ENCODE measurements at places on chromosomes 16 and 17. TPM values are rescaled to one million over a fixed set of nuclear protein-coding genes. Genes with fewer than 3 reads are reported as not detected.

- no peak for DNase-seq
Measured at GRCh38 chr16:23967775-23968174, 132.0 kb downstream of the PRKCB start.

- no peak for DNase-seq
Measured at GRCh38 chr16:85181739-85182129, 69.5 kb upstream of the CIBAR2 start.

GRCh38 chr16:66220702-66221101, 145.8 kb upstream of the CDH5 start:
- no peak for DNase-seq

- DNase-seq = no peak
Measured at GRCh38 chr16:51734220-51734619, 583.1 kb upstream of the SALL1 start.

- no peak for DNase-seq
Measured at GRCh38 chr16:63488955-63489354, 1452.7 kb upstream of the CDH8 start.

- no peak for DNase-seq
Measured at GRCh38 chr16:76118344-76118743, 158.9 kb upstream of the CNTNAP4 start.

GRCh38 chr17:12599186-12599920, 66.3 kb upstream of the MYOCD start:
- DNase-seq = no peak

DNA sequence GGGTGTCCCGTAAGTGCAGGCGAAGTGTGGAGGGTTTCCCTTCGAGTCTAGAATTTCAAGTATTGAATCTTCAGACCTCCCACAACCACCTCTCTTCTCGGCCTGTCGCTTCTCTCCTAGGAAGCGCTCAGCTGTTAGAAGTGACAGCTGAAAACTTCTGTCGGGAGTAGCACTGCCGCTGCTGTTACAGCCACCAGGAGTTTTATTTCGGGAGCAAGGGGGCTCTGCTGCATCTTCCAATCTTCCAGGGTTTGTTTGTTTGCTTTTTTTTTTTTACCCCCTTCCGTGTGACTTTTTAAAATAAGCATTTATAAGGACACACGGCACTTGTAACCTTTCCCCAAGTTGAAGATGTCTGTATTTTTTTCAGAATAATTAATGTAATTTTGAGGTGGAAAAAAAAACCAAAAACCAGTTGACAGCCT, 767 bp downstream of the RPS6KB1 start:
- DNase-seq = no peak

DNA sequence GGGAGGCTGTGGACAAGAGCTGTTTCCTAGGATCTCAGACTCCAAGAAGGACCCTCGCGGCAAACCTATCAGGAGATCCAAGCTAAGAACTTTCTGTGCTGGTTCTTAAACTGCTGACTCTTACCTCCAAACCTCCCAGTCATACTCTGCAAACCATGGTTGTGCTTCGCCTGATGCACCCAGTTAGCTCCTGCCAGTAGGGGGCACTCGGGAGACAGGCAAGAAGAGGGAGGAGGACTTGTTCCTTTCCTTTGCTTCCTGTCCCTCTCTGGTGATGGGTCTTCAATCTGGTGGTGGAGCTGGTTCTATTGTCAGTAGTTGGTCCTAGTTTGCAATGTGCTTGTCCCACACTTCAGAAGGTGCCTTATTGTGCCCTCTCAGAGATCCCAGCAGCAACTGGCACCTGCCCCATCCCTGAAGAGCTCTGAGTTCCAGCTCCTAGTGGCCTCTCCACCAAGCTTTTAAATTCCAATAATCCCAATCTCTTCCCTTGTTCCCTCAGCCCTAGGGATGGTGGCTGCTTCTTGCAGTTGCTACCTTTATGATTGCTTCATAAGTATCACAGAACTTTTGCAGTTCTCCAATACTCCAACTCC, 113.5 kb upstream of the RPL38 start:
- no peak for DNase-seq

GRCh38 chr16:22323959-22324786, 27.0 kb downstream of the POLR3E start:
- DNase-seq = no peak

DNA sequence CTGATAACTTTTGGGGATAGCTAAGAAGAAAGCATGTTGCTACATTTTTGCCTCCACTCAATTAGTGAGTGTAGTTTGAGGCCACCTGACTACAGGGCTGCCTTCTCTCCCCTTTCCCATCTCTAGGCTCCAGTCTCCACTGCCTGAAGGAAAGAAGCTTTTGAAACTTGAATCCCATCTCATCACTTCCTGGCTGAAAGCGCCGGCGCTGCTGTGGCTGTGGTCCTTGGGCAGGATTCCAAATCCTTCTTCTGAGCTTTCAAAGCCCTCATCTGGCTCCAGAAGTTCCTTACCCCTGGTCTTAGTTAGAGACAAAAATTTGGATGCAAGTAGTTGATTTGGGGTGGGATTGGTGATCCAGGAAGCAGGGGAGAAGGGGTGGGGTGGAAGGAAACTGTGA, 119.4 kb downstream of the FOXL1 start:
- no peak for DNase-seq

GRCh38 chr16:29014561-29015069, 29.8 kb downstream of the LAT start:
- no peak for DNase-seq

DNA sequence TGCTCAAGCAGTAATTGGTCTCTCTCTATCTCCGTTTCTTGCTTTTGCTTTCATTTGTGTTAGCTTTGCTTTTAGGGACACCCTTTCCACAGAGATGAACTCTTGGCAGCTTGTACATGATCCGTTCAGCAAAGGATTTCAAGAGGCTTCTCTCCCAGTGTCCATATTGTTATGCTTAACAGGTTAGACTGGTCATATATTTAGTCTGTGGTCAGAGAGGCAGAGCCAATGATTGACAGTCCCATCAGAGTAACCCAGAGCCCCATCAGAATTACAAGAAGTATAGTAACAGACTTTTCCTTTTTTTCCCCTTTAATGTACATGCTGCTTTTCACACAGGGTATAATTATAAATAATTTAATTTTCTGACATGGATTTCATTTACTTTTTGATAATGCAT, 34.4 kb downstream of the GDPD1 start:
- no peak for DNase-seq

DNA sequence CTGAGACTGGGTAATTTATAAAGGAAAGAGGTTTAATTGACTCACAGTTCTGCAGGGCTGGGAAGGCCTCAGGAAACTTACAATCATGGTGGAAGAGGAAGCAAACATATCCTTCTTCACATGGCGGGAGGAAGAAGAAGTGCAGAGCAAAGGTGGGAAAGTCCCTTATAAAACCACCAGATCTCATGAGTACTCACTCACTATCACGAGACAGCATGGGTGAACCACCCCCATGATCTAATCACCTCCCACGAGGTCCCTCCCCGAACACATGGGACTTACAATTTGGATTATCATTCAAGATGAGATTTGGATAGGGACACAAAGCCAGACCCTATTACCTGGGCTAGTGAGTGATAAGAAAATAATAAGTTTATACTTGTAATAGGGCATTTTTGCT, 70.6 kb upstream of the HS3ST2 start:
- DNase-seq = no peak

GRCh38 chr17:3685174-3685573, 10.8 kb downstream of the P2RX5 start:
- no peak for DNase-seq

DNA sequence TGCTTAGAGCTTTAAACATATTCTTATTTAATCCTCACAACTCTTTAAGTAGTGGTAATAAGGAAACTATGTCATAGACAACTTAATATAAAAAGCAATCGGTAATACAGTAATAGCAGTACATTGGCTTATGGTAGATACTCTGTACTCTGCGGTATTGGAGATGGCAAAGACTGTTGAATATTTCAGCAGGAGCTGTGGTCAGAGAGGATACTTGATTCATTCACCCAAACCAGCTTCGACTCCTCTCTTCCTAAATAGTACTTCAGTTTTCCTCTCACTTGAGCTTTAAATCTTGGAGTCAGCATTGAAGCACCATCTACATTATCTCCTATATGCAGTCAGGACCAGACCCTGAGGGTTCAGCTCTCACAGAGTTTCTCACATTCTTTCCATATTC, 169.3 kb downstream of the CYB561 start:
- no peak for DNase-seq

GRCh38 chr17:6570731-6571451, 14.5 kb upstream of the PITPNM3 start:
- no peak for DNase-seq

GRCh38 chr17:63762161-63763078, 11.0 kb downstream of the CCDC47 start:
- no peak for DNase-seq

- DNase-seq = no peak
Measured at GRCh38 chr17:72523491-72523890, 402.7 kb downstream of the SOX9 start.

GRCh38 chr17:58660621-58661020, 31.2 kb downstream of the TEX14 start:
- DNase-seq = no peak

DNA sequence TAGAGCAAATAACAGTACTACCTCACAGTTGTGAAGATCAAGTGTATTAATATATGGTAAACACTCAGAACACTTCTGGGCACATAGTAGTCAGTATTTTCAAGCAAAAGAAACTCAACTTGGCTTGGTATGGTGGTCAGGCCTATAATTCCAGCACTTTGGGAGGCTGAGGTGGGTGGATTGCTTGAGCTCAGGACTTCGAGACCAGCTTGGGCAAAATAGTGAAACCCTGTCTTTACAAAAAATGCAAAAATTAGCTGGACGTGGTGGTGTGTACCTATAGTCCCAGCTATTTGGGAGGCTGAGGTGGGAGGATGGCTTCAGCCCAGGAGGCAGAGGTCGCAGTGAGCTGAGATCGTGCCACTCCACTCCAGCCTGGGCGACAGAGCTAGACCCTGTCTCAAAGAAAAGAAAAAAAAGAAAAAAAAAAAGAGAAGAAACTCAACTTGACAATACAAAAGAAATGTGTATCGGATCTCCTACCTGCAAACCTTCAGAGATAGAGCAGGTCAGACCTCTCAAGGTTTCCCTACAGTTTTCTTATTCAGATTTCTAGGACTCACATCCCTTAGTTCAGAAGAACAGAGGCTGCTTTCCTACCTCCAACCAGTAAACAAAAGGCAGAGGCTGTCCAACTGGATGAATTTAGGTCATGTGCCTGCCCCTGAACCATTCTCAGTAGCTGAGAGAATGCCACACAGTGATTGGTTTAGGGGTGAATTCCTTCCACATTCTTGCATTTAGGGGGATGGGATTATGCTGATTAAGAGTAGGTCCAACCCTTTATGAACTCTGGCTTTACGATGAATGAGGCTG, 1.7 kb upstream of the KPNA2 start:
- DNase-seq = no peak

- no peak for DNase-seq
Measured at GRCh38 chr16:49731911-49732310, 124.0 kb downstream of the ZNF423 start.

- DNase-seq = no peak
Measured at GRCh38 chr17:48715496-48716399, 6.6 kb downstream of the PRAC1 start.

DNA sequence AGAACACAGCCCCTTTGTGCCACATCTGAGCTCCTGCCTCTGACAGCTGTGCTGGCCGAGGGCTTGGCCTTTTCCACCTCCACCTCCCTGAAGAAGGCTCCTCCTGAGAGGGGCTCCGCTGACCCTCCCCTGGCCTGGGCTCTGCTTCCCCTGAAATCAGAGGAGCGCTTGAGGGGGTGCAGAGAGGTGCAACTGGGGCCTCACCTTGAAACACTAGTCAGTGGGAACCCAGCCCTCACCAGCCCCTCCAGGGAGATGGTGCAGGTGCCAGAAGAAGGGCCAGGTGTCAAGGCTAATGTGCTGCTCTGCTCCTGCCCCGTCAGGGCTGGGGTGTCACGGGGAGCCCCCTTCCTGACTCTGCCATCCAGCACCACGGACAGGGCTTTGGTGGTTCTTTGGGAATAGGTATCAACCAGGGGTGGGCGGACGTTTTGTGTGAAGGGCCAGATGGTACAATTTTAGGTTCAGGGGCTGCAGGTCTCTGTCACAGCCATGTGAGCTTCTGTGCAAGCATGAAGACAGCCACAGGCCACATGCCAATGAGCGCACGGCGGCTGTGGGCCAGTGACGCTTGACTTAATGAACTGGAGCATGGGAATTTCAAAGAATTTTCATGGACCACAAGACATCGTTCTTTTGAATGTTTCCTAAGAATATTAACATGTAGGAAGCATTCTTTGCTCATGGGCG, 2.1 kb upstream of the ZG16B start:
- no peak for DNase-seq

GRCh38 chr17:1251866-1252608, 18.2 kb upstream of the BHLHA9 start:
- no peak for DNase-seq

- no peak for DNase-seq
Measured at GRCh38 chr17:77429369-77429968, 288.7 kb downstream of the SEC14L1 start.

DNA sequence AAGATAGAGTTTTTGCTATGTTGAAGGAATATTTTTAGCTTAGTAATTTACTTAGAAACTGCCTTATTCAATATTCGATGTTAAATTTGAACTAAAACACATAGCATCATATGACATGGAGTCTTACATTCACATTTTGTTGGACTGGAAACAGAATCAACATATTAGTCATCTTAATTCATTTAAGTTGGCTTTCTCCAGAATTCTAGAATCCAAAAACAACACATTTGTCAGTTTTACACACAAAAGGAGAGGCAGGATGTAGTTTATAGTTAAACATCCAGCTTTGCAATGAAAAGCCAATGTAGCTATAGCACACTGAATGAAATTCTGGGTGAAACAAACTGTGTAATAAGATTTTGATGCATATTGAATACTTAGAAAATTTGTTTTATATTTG, 43.3 kb downstream of the WWOX start:
- DNase-seq = no peak

Gene NACA2
- total RNA-seq = not detected

Gene SULT1A4
- total RNA-seq = 4.1 TPM

Gene TMEM98
- not detected for total RNA-seq

Gene KRTAP1-3
- not detected for total RNA-seq

Gene ABAT
- 16.1 TPM for total RNA-seq

Gene TGFB1I1
- total RNA-seq = 0.72 TPM

Gene RNF157
- 66.5 TPM for total RNA-seq

Gene HS3ST3A1
- total RNA-seq = not detected

Gene MGAT5B
- 2.4 TPM for total RNA-seq

Gene TP53TG3
- not detected for total RNA-seq

Gene BTBD17
- 0.26 TPM for total RNA-seq

Gene PRSS33
- not detected for total RNA-seq

Gene ABI3
- total RNA-seq = 18.3 TPM

Gene ABCA3
- 9.5 TPM for total RNA-seq

Gene KRT27
- total RNA-seq = not detected
